ENCODE measurements at places on chromosomes 5 and 9.

GRCh38 chr5:179794575-179794974 is 789 bp downstream of the LTC4S start:
- DNase-seq, result no peak

- peak; percentile 28 for DNase-seq
These were observed 8.2 kb upstream of the GRAMD2B start for GRCh38 chr5:126414874-126415502.

DNA sequence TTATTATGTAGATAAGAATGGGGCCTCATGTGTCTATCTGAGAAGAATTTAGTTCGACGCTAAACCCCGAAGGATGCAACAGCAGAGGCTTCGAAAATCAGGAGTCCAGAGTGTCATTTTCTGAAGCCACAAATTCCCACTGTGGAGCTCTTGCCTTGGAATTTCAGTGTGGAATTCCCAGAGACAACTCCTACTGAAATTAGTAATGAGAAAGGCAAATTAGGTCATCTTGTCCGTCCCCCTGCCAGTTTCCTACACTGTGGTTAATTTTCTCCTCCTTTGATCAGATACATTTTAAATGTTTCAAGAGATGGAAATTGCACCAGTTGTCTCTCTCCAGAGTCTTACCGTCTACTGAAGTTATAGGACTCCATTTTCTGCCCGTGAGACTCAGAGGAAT is 633.6 kb downstream of the BNC2 start:
- DNase-seq, result no peak

DNA sequence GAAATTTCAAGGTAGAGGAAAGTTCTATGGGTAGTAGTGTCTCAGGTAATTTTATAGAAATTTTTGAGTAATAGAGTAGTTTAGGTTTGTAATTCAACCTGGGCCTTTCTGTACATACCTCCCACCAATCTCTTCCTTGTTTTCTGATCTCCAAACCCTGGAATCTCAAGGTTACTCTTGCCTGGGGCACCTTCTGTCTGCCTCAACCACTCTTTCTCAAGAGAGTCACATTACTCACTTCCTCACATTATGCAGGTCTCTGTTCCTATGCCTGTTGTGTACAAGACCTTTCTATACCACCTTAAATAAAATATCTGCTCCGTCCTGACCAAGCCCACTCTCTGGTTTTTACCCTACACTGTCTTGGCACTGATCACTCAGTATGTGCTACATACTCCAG is 412.6 kb upstream of the CTNND2 start:
- no peak for DNase-seq

DNA sequence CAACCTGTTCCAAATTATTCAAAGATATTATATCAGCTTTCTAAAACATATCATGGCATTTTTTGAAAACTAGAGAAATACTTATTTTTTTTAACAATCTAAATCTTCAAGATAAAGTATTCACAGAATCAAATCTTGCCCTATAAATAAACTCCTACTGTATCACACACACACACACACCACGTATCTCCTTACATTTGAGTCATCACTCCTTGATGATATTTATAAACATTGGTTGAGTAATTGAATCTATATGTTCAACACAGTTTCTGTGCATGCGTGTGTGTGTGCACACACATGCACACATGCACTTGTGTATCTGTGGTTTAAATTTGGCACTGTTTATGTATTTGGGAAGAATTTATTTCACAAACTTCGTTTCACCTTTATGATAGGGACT is 1716.4 kb downstream of the EFNA5 start:
- DNase-seq, result peak; percentile 24

DNA sequence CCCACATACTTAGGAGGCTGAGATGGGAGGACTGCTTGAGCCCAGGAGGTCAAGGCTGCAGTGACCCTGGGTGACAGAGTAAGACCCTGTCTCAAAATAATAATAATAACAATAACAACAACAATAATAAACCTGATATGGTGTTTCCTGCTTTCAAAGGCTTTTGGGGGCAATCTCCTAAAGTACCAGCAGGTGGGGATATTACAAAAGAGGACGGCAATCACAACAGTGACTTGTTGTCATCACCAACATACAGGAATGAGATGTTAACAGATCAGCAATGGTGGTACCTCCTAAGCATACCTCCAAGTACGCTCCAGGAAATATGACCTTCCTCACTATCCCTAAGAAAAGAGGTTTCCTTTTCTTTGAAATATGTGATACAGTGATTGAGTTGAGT is 91.1 kb upstream of the RNF180 start:
- DNase-seq, result peak; percentile 56

DNA sequence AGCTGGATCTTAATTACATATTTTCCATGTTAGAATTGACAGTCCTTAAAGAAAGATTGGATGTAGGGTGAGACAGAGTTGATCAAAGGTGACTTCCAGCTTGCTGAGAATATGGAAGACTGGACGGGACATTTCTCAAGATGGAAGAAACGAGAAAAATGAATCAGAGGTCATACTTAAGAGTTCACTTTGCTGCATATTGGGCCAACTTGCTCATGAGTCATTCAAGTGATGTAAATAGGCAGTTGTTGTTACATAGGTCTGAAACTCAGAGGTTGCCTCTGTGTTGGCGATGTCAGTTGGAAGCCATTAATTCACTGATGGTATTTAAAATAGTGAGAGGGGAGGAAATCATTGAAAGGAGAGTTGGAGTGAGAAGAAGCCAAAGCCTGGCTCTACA is 132.8 kb downstream of the CD180 start:
- no peak for DNase-seq

DNA sequence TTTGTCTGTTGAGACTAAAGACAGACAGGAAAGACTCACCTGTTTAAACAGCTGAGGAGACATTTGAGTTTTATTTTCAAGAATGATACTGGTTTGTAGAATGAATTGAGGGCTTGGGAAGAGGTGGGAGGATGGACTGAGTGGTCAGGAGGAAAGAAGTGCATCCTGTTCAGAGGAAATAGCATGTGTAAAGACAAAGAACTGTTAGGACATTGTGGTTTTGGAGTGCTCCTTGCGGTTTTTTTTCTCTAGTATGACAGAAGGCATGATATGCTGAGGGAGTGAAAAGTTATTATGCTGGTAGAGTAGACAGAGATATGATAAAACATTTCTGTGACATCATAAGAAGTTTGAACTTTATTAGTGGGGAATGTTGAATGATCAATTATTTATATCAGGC is 270.7 kb upstream of the ELAVL2 start:
- peak; percentile 13 for DNase-seq

- DNase-seq, result no peak
These were observed 251.2 kb downstream of the CHSY3 start for GRCh38 chr5:130155345-130156011.

- no peak for DNase-seq
These were observed 157.2 kb downstream of the MELK start for GRCh38 chr9:36729906-36730305.

- DNase-seq, result no peak
These were observed 17.3 kb downstream of the NAIF1 start for GRCh38 chr9:128049843-128050242.

GRCh38 chr5:113053511-113053995 is 77.0 kb downstream of the DCP2 start:
- DNase-seq, result no peak

DNA sequence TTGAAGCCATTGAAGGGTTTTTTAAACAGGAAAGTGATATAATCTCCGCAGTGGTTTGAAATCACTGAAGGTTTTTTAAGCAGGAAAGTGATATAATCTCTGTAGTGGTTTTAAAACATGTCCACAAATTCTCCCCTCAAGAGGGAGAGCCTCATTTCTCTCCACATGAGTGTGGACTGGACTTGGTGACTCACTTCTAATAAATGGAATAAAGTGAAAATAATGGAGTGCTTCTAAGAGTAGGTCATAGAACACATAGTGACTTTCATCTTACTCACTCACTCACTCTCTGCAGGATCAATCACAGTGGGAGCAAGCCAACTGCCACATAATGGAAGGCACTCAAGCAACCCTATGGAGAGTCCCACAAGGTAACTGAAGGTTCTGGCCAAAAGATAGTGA is 12.0 kb downstream of the CTNNAL1 start:
- no peak for DNase-seq

GRCh38 chr5:179410291-179411160 is 65.3 kb upstream of the ADAMTS2 start:
- no peak for DNase-seq

DNA sequence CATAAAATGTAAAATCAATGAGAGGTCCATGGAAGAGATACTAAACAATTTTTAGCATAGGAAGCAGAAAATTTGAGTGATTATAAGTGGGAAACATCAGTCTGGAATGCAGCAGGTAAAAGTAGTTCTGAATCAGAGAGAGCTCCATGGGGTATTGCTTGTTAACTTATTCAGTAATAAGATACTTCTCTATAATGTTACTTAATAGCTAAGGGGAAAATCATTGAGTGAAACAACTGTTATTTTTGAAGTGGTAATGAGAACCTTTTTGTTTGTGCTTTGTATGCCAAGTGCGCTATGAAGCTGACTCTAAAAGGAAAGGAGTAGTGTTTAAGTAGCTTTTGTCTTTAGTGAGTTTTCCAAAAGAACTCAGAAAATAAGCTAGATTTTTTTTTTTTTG is 95.2 kb downstream of the ERBIN start:
- DNase-seq, result no peak

DNA sequence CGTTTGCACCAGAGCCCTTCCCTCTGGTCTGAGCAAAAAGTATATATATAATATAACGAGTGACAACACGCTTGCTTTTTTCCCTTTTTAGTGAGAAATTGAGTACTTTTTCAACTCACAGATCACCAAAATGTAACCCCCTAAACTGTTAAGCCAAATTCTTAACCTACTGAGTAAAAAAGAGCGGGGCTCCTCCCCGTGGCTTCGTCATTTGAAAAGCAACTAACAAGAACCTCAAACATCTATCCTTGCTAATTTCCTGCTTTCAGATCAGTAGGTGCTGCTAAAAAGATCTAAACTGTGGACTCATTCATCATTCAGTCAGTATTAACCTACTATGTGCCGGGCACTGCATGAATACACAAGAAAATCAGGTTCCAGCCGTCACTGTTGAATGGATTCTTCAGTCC is 1.0 kb upstream of the PTBP3 start:
- DNase-seq, result peak; percentile 42

DNA sequence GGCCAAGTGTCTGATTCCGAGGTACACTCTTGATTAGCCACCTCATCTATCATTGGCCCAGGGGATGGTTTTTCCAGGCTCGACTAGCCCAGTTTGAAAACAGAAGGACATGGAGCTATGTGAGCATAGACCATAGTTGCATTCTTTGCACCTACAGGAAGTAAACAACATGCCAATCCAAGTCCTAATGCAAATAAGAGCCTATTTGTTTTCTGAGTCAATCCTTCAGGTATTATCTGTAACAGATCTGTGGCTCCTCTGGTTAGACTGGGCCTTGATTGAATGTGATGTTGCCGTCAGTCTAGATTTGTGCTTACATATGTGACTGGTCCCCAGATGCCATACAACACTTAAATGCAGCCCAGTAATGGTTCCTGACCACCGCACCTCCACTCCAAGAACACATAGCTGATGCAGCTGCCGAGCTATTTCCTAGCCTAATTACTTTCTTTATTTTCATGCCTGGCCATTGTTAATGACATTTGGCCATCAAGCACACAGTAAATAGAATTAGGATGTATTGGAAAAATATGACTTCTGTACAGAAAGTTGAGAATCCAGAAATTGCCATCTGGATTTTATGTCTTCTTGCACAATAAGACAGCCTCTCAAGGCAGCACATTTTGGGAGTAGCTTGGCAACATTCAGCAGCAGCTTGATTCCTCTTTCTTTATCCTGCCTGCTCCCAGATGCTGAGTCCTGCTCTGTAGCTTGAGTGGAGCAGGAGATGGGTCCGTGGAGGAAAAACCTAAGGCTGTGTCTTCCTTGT is 29.5 kb upstream of the ARHGAP26 start:
- DNase-seq, result no peak

DNA sequence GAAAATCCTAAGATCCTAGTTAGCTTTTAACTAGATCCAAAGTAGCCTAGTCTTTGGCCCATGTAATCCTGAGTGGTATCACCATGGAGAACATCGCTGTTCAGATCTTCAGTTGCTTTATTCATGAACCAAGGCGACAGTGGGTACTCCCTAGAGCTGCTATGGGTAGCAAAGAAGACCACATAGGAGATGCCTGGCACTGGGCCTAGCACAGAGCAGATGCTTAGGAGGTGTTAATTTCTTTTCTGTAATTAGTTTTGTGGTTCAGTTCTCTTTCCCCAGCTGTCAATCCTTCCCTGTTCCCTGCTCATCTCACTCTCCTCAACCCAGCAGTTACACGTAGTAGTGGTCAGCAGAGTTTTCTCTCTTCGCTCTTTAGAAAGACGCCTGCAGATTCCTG is 9.3 kb downstream of the CAST start:
- no peak for DNase-seq

GRCh38 chr5:67353500-67354450 is 157.2 kb upstream of the CD180 start:
- DNase-seq, result no peak

GRCh38 chr5:78701795-78702410 is 53.3 kb upstream of the LHFPL2 start:
- no peak for DNase-seq

DNA sequence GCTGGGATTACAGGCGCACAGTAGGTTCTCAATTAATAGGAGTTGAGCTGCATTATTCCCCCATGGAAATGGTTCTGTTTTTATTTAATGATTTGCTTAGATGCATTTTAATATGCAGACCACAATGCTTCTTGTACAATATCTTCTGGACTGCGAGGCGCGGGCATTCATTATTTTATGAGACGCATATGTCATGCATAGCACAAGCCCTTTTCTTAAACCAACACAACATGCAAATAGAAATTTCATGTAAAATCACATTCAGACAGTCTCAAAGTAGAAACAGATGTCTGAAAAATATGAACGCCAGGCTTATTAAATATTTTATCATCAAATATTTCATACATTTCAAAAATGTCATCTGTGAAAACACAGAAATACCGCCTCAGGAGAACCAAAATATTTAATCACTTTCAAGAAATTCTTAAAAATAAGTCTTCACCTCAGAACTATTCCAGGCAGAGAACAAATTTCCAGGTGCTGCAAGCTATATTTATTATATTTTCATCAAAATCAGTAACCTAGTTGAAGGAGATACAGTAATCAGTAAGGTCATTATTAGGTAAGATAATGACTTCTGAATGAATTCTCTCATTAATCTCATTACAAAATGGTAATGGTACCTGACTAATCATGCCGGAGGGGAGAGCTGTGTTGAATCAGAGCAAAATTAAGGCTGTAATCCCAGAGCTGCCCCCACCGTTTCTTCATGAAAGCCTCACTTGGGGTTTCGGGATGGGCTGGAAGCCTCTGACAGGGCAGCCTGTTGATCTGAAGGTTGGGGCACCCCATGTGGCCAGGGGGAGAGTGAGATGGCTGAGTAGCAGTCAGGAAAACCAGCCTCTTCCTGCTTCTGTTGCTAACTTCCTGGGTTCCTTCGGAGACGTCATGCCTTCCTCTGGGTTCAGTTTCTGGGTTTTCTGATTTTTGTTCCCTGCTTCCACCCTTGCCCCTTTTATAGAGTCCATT is 133.9 kb upstream of the ZNF618 start:
- DNase-seq, result no peak

- DNase-seq, result peak; percentile 63
These were observed 23.1 kb downstream of the TRIM7 start for GRCh38 chr5:181181650-181182565.
